Substantia nigra (tissue), 51 donors: ENCODE measurements at places on chromosomes 16 and 17.
A peak's percentile ranks its signal among the peaks of the same experiment; 100 is the strongest.

DNA sequence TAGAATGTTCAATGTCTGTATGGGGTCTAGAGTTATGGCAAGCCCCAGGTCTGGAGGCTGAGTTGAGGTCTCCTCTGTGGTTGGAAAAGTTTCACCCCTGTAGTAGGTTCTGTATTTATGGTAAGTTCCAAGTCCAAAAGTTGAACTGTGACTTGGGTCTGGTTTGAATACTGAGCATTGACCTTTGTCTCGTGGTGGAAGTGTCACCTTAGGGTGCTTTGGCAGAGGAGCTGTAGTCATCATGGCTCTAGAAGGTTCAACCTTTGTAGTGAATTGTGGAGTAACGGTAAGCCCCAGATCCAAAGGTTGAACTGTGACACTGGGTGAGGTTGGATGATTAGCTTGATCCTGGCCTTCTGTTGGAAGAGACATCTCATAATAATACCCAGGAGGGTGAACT, 17.6 kb downstream of the RDM1 start:
- no peak for DNase-seq

DNA sequence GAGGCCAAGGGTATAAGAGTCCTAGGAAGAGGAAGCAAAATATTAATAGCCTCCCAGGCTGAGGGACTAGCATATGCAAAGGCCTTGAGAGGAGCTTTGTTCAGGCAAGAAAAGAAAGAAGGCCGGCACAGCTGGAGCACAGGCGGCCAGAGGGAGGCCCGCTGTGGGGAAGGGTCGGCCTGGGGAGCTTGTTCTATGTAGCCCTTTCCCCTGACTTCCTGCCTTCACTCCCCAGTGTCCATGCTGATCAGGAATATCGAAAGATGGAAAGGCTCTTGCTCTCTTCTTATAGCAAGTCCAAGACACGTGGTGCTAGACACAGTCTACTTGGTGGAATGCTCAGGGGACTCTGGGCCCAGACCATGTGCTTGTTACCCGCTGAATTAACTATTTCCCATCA, 27.4 kb upstream of the HAS3 start:
- DNase-seq = no peak

DNA sequence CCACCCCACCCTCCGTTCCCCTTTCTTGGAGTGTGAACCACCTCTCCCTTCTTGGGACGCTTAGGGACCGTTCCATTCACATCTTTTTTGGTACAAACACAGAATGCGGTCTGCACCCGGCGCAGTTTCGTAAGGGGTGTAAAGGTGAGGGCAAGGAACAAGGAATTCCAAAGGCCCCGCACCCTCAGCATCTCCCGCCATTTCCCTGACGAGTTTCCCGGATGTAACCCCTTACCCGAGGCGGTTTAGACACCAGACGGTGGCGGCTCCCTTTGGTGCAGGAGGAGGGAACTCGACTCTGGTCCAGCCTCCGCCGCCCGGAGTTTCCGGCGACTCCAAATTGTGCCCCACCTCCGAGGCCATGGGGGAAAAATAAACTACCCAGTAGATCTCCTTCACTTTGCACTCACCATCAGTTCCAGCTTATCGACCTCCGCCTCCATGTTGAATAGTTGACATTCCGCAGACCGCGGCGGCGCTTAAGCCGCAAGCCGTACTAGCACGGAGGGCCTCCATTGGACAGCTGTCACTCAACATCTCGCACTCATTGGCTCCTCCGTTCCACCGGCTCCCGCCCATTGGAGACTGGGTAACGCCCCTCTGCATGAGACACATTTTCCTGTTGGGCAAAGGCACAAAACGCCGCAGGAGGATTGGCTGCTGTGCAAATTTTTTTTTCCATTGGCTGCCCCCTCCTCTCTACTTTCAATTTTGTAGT, at the start of gene SKA2:
Gene SKA2 (minus strand): TSS at position 466 of the 718 bp plus-strand sequence. CDS start 23 bp downstream, at position 443.
- DNase-seq = peak; percentile 100

- DNase-seq = no peak
Observed at GRCh38 chr16:10597187-10597601, 16.8 kb upstream of the EMP2 start.

DNA sequence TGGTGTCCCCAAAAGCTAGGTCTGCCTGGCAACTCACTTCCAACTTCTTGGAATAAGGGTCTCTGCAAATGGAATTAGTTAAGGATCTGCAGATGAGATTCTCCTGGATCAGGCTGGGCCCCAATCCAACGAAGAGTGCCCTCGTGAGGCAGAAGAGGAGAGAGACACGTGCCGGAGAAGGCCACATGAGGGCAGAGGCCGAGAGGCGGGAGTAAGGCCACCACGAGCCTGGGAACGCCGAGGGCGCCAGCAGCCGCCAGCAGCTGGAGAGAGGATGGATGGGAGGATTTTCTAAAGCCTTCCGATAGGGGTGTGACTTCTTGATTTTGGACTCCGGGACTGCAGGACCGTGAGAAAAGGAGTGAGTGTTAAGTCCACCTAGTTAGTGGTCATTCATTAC, 76.3 kb downstream of the JPH3 start:
- no peak for DNase-seq

GRCh38 chr16:82031116-82032084, 3.7 kb upstream of the HSD17B2 start:
- DNase-seq = no peak

- DNase-seq = no peak
Observed at GRCh38 chr16:87741700-87742415, 23.9 kb downstream of the KLHDC4 start.

DNA sequence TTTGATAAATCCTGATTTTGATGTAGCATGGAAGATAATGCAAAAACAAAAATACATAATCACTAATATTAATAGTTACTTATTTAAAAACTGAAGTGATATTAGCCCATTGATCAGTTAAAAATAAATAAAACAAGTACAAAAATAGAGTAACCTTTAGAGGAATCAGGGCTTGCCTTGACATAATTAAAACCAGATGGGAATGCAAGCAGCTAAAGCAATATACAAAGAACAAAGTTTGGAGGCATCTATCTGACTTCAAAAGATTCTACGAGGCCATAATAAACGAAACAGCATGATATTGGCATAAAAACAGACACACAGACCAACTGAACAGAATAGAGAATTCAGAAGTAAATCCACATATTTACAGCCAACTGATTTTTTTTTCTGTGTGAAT, 15.0 kb upstream of the HEATR3 start:
- DNase-seq = no peak

GRCh38 chr17:27463235-27463677, 7.0 kb downstream of the KSR1 start:
- no peak for DNase-seq

DNA sequence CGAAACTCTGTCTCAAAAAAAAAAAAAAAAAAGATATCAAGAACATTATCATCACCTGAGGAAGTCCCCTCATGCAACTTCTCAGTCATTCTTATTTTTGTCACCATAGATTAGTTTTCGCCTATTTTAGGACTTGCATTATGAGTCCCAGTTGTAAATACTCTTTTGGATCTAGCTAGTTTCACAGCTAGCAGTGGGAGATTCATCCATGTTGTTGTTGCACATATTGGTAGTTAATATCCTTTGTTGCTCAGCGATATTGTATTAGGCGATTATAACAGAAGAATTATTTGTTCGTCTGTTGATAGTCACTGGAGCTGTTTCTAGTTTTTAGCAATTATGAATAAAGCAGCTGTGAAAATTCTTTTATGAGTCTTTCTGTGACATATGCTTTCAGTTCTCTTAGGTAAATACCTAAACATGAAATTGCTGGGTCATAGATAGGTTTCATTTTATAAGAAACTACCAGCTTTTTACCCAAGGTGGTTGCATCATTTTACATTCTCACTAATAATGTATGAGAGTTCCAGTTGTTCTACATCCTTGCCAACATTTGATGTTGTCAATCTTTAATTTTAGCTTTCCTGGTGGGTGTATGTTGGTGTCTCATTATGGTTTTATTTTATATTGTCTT, 40.7 kb upstream of the MAP3K14 start:
- no peak for DNase-seq

DNA sequence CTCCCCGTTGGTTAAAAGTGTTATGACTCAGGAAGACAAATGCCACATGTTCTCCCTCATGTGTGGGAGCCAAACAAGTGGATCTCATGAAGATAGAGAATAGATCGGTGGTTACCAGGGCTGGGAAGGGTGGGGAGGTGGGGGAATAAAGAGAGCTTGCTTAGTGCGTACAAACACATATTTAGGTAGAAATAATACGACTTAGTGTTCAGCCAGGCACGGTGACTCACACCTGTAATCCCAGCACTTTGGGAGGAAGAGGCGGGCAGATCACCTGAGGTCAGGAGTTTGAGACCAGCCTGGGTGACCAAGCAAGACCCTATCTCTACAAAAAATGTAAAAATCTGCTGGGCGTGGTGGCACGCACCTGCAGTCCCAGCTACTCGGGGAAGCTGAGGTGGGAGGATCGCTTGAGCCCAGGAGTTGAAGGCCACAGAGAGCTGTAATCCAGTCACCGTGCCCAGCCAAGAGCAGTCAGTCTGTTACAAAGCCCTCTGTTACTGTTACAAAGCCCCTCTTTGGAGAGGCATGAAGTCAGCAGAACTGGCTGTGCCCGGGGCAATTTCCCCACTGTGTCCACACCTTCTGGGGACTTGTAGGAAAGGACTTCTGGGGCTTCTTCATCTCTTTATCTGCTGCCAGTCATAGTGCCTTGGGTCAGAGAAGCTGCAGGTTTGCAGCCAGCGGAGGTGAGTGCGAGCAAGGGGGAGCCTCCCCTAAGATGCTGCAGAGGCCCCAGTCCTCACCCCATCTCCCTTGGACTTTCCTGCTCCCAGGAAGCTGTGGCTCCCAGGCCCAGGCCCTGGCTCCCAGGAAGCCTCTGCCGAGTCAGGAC, 4.3 kb upstream of the ALDH3A1 start:
- DNase-seq = no peak

GRCh38 chr17:83135692-83136091, 56.3 kb downstream of the METRNL start:
- no peak for DNase-seq

GRCh38 chr17:29084541-29085146, 41.7 kb downstream of the PIPOX start:
- peak; percentile 25 for DNase-seq

DNA sequence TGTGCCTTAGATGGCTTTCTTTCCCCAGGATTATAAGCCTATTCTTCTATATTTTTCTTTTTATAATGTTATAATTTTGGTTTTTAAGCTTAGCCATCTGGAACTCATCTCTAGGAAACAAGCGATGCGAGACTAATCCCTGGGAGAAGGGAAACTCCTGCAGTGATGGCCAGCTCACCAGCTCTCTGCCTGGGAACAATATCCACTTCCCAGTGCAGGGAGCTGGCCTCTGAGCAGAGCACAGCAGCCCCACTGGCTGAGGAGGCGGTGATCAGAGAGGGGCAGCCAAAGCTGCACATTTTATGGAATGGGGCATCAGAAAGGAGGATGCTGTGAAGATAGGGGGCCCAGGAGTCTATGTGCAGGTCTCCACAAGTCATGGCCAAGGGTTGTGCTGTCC, 183.3 kb downstream of the LGALS9B start:
- no peak for DNase-seq

GRCh38 chr16:52515068-52515671, 31.8 kb downstream of the TOX3 start:
- no peak for DNase-seq

DNA sequence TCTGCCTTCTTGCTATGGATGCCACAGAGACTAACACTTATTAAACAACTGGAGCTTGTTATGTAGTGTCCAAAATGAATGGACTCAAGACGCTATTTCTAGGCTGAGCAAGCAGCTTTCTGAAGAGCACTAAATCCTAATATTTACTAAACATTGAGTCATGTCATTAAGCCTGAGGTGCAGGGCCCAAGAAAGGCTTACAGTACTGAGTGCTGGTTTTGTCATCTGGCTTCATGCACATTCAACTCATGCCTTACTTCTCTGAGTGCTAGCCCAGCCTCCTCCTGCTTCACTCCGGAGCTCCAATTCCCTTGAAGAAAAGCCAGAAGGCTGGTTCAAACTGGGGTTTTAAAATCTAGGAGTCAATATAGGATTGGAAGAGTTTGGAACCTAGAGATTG, 363.3 kb upstream of the CDH5 start:
- no peak for DNase-seq

DNA sequence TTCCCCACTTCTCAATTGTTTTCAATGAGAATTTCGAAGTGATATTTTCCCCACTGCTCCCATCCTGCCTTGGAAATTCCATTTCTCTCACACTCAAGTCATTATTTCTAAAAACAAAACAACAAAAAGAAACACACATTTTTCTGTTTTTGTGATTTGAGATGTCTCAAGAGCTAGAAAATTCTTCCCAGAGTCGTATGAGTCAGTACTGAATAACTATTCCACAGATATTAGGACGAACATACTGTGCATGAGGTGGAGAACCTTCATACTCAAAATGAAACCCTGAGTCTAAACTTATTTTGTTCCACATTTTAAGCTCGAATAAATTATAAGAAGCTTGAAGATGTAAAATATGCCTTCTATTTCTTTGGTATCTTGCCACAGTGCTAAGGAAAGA, 204.6 kb downstream of the SLC39A11 start:
- DNase-seq = no peak

DNA sequence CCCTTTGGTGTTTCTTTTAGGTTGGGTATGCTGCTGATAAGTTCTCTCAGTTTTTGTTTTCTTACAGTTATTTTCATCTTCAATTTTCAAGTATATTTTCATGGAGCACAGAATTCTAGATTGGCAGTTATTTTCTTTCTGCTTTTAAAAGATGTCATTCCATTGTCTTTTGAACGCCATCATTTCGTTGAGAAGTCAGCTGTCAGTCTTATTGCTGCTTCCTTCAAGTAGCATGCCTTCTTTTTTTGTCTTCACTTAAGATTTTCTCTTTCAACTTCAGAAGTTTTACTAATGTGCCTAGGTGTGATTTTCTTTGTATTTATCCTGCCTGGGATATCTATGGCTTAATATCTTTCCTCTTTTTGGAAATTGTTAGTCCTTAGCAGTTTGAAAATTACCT, 262.2 kb upstream of the PMFBP1 start:
- DNase-seq = no peak

DNA sequence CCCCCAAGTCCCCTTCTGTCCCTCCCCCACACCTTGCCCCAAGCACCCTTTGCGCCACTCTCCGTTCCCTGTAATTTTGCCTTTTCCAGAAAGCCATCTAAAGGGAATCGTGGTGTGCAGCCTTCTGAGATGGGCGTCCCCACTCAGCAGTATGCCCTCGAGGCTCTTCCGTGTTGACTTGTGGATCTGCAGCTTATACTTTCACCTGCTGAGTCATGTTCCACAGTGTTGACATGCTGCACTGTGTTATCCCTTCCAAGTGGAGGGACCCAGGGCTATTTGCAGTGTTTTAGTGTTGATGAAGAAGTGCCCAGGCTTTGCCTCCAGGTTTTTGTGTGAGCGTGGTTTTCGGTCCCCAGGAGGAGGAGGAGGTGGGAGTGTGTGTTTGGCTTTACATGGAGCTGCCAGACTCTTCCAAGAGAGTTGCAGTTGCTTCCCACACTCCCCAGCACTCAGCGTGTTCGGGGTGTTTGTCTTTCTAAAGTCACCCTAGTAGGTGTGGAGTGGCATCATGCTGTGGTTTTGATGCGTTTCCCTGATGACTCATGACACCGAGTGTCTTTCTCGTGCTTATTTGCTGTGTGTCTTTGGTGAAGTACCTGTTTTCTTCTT, 32.1 kb upstream of the JPT2 start:
- DNase-seq = no peak

- DNase-seq = no peak
Observed at GRCh38 chr17:54907376-54907775, 6.7 kb downstream of the TOM1L1 start.
